CD4-positive, alpha-beta T cell treated with Interleukin-4 for 4 hours (primary cell): ENCODE measurements at places on chromosomes 16 and 17.

DNA sequence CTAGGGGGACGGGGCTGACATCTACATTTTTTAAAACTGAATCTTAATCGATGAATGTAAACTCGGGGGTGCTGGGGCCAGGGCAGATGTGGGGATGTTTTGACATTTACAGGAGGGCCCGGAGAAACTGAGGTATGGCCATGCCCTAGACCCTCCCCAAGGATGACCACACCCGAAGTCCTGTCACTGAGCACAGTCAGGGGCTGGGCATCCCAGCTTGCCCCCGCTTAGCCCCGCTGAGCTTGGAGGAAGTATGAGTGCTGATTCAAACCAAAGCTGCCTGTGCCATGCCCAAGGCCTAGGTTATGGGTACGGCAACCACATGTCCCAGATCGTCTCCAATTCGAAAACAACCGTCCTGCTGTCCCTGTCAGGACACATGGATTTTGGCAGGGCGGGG is 21.4 kb downstream of the ADAM11 start:
- DNase-seq = no peak

DNA sequence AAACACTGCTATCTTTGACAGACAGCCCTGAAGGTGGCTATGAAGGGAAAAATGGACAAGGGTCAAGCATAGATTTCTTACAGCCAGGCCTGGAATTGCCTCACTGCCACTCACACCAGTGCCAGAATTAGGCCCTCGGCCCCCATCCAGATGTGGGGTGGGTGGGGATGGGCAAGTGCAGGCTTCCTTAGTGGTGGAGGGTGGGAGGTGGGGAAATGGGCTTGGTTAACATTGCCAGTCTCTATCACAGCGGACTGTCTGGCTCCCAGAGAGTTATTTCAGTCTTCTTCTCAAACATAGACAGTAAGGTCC is 24.9 kb downstream of the B9D1 start:
- DNase-seq = no peak

DNA sequence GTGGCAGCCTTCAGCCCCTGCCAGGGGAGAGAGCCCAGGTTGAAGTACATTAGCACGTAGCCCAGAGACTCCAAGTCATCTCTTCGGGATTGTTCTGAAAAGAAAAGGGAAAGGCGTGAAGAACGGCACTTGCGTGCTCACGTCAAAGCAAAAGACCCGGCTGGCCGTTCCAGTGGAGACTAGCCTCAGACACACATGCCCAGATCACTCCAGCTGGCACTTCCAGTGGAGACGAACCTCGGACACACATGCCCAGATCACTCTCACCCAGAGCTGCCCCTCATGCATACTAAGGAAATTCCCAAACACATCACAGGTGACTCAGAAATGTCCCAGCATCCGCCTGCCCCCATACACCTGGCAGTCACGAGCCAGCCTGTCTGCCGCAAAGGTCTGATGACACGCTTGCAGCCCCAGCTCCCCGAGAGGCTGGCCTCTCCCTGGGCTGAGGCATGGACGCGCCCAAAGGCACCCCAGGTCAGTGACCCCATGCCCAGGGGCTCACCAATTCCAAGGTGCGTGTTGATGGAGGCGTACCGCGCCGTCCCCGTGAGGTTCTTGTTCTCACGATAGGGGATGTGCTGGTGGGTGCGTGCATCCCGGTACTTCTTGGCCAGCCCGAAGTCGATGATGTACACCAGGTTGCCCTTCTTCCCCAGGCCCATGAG is 20.9 kb downstream of the CSNK1D start:
- no peak for DNase-seq

GRCh38 chr16:87240211-87241136 is 76.7 kb downstream of the C16orf95 start:
- no peak for DNase-seq

- peak; percentile 40 for DNase-seq
Observed at GRCh38 chr17:8041249-8041928, 2.5 kb downstream of the ALOX15B start.

GRCh38 chr17:11109106-11109505 is 131.9 kb upstream of the SHISA6 start:
- DNase-seq = no peak

- DNase-seq = no peak
Observed at GRCh38 chr17:33266611-33267010, 26.5 kb downstream of the ASIC2 start.

DNA sequence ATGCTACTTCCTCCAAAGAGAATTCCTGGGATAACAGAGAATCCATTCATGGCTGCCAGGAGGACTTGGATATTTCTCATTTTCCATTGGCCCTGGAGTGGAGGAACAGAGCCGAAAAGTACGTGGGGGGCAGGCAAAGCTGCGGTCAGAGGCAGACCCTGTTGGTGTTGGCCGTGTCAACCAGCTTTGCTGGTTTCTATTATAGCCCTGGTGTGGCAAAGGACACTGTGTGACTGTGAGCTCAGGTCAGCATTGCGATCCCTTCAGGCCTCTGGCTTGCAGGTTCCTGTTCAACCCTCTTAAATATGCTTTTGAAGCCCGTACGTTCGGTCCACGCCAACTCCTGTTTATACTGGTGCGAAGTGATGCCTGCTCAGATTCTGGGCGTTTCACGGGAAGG is 596.2 kb downstream of the MAF start:
- no peak for DNase-seq

DNA sequence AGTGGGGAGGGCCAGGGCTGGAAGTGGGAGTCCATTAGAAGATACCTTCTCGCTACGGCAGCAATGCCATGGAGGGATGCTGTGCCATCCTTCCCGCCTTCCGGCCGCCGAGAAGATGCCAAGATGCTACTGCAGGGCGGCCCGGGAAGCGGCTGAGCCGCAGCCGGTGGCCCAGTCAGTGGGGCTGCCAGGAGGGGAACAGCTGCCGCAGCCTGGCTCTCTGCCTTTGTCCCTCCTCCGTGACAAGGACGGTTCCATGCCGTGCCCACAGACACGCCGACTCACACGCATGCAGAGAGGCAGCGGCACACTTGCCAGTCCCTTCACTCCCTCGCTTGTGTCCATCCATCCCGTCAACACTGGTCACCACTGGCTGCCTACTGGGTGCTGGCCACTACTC is 20.2 kb upstream of the NCBP3 start:
- no peak for DNase-seq

- DNase-seq = no peak
Observed at GRCh38 chr16:88920618-88921590, 54.4 kb upstream of the PABPN1L start.

GRCh38 chr17:47873200-47874090 is 22.5 kb upstream of the SP6 start:
- DNase-seq = no peak

DNA sequence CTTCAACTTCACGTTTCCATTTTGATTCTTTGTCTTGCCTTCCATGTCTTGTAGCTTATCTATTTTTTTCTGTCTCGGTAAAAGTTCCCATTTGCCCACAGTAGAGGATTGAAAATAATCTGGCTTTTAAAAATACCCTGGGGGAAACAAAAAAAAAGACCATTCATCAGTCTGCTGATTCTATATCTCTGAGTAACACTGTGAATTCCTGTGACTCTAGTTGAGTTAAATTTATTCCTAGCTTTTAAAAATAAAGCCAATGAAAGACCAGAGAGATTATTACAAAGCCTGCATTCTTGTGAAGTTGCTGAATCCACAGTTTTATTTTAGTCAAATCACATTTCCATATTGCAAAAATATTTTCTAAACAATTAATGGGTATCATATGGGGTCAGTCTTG is 532.3 kb downstream of the CDH13 start:
- no peak for DNase-seq

- DNase-seq = no peak
Observed at GRCh38 chr16:27595475-27595874, 45.5 kb downstream of the KATNIP start.

- no peak for DNase-seq
Observed at GRCh38 chr17:55279203-55279602, 14.4 kb downstream of the HLF start.

GRCh38 chr17:35973333-35974260 is 7.7 kb downstream of the CCL16 start:
- DNase-seq = no peak

GRCh38 chr17:56727876-56728617 is 105.7 kb downstream of the C17orf67 start:
- no peak for DNase-seq

DNA sequence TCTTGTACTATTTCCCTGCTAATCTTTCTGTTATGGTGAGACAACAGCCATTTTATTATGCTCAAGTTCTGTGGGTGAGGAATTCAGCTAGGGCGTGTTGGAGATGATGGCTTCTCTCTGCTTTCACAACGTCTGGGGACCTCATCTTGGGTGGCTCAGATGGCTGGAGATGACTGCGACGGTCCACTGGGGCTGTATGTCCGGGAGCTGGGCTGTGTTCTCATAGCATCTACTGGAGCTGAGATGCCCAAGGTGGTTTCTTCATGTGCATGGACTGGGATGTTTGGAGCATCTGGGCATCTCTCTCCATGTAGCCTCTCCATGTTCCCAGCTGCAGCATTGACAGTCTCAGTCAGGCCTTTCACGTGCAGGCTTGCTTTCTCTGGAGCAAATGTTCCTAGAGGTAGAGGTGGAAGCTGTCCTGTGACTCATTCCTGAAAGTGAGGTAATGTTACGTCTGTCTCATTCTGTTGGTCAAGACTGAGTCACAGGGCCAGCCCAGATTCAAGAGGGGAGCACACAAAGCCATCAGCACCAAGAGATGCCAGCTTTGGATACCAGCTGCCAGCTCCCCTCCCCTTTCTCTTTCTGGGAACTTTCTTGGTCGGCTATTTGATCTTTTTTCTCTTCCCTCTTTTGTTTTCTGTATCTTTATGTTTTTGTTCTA is 96.2 kb downstream of the RAP1GAP2 start:
- no peak for DNase-seq

- DNase-seq = no peak
Observed at GRCh38 chr16:46866286-46866685, 17.9 kb upstream of the GPT2 start.

DNA sequence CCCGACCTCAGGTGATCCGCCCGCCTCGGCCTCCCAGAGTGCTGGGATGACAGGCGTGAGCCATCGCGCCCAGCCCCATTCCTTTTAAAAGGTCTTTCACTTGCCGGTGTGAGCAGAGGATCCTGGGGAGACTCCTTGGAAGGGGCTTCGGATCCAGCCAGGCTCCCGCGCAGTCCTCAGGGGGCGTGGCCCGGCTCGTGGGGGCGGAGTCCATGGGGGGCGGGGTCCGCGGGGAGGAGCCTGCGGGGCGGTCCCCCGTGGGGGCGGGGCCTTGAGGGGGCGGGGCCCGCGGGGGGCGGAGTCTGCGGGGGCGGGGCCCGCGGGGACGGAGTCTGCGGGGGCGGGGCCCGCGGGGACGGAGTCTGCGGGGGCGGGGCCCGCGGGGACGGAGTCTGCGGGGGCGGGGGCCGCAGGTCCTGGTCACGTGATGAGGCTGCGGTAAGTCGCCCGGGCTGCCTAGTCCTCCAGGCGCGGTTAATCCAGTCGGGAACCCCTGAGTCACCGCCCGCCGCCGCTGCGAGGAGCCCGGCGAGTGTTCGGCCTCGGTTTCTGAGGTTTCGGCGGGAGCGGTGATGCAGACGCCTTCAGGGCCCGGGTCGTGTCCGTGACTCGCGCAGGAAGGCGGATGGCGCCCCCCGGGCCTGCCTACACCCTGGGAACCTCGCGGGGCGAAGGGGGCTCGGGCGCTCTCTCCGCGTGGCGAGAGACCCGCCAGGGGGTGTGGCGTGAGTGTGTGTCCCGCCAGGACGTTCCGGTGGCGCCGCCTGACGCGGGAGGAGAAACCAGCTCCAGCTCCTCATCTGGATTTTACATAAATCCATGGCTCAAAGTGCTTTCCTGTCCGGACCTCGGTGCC is 23.6 kb upstream of the ABR start:
- DNase-seq = peak; percentile 18

- DNase-seq = no peak
Observed at GRCh38 chr16:4922721-4923342, 14.1 kb downstream of the PPL start.

- DNase-seq = no peak
Observed at GRCh38 chr17:59534583-59534982, 30.8 kb upstream of the DHX40 start.

GRCh38 chr16:24853169-24853824 is 7.5 kb downstream of the SLC5A11 start:
- no peak for DNase-seq

DNA sequence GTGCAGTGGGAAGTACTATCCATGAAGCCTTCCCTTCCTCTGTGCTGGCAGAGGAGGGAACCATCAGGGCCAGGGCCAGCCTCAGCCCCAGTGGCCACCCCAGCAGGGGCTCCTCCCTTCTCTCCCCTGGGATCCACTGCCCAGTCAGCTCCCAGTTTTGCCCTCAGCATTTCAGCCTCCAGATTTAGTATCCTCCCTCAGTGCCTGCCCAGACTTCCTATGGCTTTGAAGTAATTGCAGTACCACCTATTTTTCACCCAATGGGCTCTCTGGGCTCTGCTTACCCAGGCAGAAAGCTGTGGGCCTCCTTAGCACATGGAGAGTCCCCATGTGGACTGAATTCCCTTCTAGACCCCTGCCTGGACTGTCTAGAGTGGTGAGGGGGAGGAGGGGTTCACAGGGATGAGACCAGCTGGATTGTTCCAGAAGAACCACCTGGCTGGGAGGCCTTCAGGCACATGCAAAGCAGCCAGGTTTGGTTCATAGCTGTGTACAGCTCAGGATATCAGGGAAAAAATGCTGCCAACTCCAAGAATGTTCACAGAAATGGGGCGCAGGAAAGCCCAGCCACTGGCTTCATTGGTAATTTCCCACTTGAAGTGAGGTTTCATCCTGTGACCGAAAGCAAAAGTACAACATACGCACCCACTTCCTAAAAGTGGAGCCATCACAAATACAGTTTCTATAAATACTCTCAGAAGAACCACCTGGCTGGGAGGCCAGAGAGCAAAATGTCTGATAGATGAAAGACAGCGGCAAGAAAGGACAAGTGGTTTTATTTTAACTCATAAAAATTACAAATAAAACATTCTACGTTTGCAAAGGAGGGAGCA is 15.2 kb upstream of the HERPUD1 start:
- peak; percentile 45 for DNase-seq

DNA sequence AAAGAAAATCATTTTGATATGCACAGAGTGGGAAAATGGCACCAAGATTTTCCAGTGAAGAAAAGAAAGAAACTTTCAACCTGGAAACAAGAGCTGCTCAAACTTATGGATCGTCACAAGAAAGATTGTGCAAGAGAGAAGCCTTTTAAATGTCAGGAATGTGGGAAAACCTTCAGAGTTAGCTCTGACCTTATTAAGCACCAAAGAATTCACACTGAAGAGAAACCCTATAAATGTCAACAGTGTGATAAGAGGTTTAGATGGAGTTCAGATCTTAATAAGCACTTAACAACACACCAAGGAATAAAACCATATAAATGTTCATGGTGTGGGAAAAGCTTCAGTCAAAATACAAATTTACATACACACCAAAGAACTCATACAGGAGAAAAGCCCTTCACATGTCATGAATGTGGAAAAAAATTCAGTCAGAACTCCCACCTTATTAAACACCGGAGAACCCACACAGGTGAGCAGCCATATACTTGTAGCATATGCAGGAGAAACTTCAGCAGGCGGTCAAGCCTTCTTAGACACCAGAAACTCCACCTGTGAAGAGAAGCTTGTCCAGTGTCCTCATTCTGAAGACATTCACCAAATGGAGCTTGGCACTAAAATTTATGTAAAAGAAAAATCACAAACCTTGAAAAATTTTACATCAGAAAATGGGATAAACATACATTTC is 12.2 kb downstream of the ZNF75A start:
- DNase-seq = no peak

- DNase-seq = no peak
Observed at GRCh38 chr16:84292011-84292410, 2.7 kb upstream of the WFDC1 start.
